ENCODE measurements at places on chromosomes 3 and 15.

GRCh38 chr3:188343894-188344293 is 189.9 kb downstream of the LPP start:
- no peak for DNase-seq

GRCh38 chr3:158983216-158984099 is 181.6 kb downstream of the MFSD1 start:
- no peak for DNase-seq

GRCh38 chr3:3907023-3907422 is 107.8 kb downstream of the LRRN1 start:
- no peak for DNase-seq

DNA sequence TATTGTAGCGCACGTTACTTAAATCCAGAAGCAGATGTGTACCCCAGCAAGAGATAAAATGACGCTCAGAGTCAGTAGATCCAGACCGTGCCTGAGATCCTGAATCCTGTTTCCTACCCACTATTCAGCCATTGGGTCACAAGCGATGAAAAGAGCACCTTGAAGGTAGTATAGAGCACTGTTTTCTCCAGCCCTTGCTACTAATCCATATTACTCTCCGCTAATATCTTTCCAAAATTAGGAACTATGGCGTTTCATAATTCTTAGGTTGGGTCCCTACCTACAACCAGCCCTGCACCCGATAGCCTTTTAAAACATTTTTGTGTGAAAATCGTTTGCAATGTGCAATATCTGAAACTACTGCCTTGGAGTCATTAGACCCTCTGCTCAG is 596 bp downstream of the BTD start:
- DNase-seq, result no peak

GRCh38 chr15:74423431-74424257 is 10.1 kb downstream of the SEMA7A start:
- DNase-seq, result no peak

DNA sequence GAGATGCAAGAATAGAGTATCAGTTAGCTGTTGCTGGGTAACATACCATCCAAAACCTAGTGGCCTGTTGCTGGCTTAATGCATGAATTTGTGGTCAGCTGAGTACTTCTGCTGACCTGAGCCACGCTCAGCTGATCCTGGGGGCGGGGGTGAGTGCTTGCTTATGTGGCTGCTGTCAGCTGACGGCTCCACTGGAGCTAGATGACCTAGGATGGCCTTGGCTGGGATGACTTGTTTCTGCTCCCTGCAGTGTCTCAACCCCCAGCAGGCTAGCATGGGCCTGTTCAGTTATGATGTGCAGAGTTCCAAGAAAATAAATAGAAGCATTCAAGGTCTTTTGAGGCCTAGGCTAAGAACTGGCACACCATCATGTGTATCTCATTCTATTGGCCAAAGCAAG is 63.9 kb downstream of the FBLN2 start:
- DNase-seq, result no peak

DNA sequence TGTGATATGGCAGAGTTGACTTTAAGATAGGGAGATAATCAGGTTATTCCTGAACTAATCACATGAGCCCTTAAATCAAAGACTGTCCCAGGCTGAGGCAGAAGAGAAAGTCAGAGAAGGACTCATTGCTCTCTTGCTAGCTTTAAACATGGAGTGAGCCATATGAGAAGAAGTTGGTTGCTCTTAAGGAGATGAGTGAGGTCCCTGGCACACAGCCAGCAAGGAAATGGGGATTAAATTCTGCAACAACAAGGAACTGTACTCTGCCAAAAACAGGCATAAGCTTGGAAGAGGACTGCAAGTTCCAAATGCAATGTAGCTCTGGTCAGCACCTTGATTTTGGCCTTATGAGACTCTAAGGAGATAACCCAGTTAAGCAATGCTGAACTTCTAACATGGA is 457.0 kb downstream of the PLOD2 start:
- peak; percentile 34 for DNase-seq

- no peak for DNase-seq
Observed at GRCh38 chr15:36495456-36495991, 83.9 kb upstream of the CDIN1 start.

DNA sequence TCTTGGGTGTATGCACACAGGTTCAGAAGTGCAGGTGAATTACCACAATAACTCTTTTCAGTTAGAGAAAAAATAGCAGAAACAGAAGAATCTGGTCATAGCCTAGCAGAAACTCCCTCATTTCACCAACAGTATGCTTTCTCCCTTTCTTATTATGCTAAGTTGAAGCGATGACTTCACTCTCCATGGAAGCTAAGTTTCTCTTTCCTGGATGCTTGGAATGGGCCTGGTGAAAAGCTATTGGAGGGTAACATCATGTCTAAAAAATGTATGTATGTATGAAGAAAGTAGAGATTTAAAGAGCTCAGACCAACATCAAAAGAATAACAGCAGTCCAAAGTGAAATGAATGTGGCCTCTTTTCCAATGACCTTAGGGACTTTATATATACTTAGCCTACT is 145.5 kb downstream of the TIGIT start:
- peak; percentile 63 for DNase-seq

DNA sequence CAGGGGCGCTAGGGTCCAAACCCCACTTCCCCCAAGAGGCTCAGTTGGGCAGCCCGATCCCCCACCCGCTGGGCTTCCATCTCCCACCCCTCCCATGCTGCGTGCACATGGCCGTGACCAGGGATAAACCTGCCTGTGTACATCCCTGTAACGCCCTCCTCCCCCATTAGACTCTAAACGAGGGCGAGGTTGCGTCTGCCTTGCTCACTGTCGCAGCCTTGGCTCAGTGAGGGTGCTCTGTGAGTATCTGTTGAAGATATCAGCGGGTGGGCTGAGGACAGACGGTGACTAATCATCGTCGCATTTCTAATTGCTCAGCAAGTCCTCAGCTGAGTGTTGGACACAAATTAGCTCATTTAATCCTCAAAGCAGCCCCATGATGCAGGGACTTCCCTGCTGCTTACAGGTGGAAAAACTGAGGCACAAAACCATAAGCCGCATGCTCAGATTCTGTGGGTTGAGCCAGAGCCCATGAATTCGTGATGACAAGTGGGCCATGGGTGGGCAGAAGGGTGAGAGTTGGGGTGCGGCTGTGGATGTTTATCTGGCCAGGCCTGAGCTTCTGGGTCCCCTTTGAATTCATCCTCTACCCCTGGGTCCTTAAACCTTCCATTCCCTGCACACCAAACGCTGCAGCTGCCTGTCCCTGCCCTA is 26.0 kb downstream of the FBLN2 start:
- DNase-seq, result peak; percentile 86

GRCh38 chr3:152516216-152516615 is 247.5 kb downstream of the MBNL1 start:
- DNase-seq, result no peak

- DNase-seq, result no peak
Observed at GRCh38 chr3:62615258-62615849, 242.0 kb upstream of the FEZF2 start.

- DNase-seq, result no peak
Observed at GRCh38 chr3:101303836-101304235, 16.5 kb downstream of the IMPG2 start.

- no peak for DNase-seq
Observed at GRCh38 chr3:38367779-38368178, 21.2 kb downstream of the XYLB start.

DNA sequence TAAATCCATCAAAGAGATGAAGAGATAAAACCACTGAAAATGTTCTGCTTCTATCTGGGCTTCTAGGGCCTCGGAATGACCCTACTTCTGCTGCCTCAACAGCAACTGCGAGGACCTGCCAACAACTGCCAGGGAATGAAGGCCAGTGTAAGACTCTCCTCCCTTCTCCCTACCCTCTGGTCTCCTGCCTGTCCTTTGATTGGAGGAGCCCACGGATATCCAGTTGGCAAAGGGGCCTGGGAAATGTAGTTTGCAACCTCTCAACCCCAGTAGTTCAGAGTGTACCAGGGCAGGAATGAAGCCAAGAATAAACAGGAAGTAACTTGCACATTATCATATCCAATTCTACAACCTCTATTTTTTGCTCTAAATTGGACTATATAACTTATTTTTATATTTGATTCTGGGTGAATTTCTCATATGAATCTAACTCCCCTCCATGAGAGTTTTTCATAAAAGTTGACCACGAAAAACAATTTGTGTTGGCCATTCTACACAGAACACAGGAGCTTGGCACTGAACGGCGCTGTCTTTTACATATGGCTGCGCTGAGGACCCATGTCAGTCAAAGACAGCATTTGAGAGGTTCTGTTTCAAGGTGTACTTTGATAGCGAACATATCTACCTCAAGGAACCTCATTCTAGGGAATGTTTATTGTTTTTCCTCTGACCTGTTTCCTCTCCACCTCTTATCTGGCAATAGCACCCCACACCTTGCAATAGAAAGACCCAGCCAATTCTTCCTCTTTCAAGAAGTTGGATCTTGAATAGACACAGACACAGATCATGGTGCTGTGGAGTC is 91.1 kb upstream of the RNF7 start:
- peak; percentile 69 for DNase-seq

- peak; percentile 16 for DNase-seq
Observed at GRCh38 chr15:101039461-101039860, 120.3 kb downstream of the LRRK1 start.

DNA sequence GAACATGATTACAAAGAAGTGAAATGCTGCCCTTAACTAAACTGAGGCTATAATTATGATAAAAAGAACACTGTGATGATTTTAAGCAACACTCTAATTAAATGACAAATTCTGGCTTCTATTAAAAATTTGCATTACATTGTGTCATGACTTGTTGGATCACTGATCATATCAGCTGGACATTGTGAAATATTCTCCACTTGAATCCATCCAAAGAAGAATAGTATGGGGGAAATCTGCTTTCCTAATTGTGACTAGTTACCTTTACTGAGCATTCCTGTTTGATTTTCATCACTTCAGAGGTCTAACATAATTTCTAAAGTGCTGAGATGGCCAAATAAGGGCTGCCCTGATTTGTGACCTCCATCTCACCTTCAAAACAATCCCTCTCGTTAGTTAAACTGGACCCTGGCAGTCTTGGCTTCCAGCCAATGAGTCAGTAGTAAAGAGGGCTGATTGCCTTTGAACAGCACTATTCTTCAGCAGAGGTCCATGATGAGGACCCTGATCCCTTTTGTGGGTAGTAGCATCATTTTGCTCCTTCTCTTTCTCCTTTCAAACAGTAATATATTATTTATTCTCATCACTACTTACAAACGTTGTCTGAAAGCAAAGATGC is 53.5 kb upstream of the LEKR1 start:
- DNase-seq, result no peak

DNA sequence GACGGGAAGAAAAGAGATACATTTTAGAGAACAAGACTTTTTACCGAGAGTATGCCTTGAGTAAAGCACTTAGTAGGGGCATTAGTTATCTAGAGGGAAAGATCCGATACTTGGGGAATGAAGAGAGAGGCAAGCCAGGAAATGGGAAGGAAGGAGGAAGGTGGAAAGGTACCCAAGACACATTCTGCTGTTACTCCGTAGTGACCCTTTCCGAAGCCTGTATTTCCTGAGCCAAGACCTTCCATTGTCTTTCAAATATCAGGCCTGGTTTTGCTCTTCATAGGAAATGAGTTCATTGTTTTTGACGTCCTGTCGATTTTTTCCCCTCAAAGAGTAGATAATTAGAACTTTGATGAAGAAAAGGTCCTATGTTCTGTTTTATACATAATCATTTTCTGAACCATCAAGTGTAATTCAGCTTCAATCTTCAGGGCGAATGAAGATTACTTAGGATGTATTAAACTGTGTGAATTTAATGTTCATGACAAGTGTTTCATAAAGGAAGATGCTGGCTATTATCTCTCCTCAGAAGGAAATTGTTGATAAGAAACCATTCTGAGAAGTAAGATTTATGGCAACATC is 95.7 kb downstream of the PPM1L start:
- DNase-seq, result no peak

GRCh38 chr3:113717818-113718217 is 21.4 kb upstream of the USF3 start:
- DNase-seq, result no peak

GRCh38 chr3:110667216-110667615 is 404.4 kb upstream of the NECTIN3 start:
- DNase-seq, result no peak

GRCh38 chr3:194142156-194142910 is 6.4 kb downstream of the HES1 start:
- no peak for DNase-seq

DNA sequence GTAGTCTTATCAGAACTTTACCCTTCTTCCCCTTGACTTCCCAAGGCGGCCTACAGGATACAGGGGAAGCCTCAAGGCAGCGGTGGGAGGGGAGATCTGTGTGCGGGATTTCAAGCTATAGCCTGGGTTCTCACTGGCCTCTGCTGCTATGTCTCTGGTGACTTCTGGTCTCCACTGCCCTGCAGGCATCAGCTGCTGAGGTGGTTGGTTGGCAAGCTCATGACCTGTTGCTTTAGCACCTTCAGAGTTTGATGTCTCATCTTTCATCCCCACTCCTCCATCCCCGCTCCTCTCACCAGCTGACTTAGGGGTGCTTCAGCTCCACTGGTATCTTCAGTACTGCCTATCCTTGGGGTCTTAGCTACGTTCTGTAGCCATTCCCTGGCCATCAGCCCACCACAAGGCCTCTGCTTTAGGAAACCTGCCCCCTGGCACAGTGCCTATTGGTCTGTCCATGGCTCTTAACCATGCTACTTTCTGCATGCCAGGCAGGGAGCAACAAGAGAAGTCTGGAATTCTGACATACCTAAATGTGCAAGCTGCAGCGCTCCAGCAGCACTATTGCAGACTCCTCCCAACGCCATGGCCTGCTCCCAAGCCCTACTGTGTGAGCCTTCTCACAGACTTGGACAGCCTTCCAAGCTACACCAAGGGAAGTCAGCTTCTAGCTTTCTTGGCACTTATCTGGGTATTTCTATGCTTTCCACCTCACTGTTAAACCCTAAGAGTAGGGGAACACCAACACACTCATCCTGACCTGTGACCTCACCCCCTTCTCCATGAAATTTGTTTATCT is 1.8 kb upstream of the YEATS2 start:
- DNase-seq, result no peak

DNA sequence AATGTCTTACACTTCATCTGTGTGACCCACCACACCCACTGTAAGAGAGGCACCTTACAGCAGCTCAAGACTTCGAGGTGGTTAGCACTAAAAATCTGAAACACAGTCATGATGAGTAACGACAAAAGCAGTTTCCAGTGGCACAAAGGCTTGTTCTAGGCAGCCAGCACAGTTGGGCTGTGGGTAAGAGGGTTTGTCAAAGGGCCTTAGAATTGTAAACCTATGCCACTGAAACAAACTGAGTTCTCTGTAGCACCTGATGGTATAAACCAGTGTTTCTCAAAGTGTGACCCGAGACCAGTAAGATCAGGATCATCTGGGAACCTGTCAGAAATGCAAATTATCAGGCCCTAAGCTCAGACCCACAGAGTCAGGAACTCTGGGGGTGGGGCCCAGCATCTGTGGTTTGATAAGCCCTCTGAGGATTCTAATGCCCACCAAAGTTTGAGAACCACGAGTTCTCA is 36.5 kb downstream of the DAPK2 start:
- DNase-seq, result no peak

- DNase-seq, result peak; percentile 98
Observed at GRCh38 chr3:147409143-147410115, at the start of gene ZIC1. Gene ZIC1, plus strand, starts transcription at chr3:147409365. Its CDS starts 748 bp downstream, at chr3:147410113.

GRCh38 chr3:126699011-126699410 is 5.0 kb upstream of the CHCHD6 start:
- DNase-seq, result no peak

GRCh38 chr3:37283011-37283410 is 108.6 kb upstream of the LRRFIP2 start:
- DNase-seq, result no peak

Data from fibroblast of skin of scalp (primary cell).